Activated T-helper 1 cell treated with anti-CD3 and anti-CD28 coated beads, Interleukin-2, amount 50 U/mL, for 16 hours (primary cell): ENCODE measurements at places on chromosomes 5 and 9.

- no peak for DNase-seq
These were observed 336.5 kb downstream of the DIRAS2 start for GRCh38 chr9:90306158-90306557.

DNA sequence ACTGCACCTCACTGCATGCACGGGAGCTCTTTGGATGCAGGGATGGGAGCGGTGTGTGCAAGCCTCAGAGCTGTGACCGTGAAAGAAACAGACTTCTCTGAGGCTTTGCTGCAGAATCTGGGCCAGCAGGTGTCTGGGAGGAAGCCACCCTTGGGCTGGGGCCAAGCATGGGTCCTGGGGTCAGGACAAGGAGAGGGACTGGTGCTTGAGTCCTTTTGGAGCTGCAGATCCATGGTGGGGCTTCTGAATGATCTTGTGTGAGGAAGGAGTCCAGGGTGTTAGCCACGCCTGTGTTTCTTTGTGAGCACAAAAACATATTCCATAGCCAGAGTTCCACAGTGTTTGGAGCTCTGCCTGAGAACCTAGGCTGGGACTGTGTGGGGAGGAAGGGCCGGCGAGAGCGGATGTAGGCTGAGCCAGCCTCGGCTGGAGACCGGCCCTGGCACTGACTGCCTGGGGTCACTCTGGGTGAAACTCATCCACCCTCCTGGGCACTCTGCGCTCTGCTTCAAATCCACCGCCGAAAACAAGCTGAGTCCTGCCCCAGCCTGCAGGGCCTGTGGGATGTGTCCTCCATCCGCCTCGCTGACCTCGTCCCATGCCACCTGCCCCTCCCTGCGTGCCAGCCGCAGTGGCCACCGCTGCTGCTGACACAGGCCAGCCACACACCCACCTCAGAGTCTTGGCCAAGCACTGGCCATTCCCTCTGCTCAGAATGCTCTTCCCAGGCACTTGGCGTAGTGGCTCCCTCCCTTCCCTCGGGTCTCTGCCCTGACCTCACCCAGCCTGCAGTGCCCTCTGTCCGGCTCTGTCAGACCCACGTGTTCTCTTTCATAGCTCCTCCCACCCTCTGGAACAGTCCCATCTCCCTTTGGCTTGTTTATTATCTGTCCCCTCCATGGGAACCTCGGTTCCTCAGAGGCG lies 26.7 kb downstream of the ERGIC1 start:
- DNase-seq = no peak

DNA sequence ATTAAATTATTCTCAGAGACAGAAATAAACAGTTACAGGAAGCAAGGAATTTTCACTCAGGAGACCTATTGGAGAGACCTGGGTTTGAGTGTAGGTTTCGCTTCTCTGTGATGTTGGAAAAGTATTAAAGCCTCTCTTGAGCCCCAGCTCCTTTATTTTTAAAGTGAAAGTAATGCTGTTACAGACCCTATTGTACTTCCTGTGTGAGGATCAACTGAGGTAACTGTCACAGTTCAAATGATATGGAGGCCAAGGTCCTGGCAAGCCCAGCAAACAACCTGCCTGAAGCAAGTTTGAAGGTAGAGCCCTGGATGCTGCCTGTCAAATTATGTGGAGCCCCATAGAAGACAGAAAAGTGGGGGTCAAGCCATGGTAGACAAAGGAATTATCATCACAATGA lies 7.9 kb upstream of the HACD4 start:
- no peak for DNase-seq

- no peak for DNase-seq
These were observed 315.2 kb upstream of the ACO1 start for GRCh38 chr9:32069169-32069813.

- DNase-seq = no peak
These were observed 666.8 kb upstream of the GRAMD2B start for GRCh38 chr5:125756456-125756855.

DNA sequence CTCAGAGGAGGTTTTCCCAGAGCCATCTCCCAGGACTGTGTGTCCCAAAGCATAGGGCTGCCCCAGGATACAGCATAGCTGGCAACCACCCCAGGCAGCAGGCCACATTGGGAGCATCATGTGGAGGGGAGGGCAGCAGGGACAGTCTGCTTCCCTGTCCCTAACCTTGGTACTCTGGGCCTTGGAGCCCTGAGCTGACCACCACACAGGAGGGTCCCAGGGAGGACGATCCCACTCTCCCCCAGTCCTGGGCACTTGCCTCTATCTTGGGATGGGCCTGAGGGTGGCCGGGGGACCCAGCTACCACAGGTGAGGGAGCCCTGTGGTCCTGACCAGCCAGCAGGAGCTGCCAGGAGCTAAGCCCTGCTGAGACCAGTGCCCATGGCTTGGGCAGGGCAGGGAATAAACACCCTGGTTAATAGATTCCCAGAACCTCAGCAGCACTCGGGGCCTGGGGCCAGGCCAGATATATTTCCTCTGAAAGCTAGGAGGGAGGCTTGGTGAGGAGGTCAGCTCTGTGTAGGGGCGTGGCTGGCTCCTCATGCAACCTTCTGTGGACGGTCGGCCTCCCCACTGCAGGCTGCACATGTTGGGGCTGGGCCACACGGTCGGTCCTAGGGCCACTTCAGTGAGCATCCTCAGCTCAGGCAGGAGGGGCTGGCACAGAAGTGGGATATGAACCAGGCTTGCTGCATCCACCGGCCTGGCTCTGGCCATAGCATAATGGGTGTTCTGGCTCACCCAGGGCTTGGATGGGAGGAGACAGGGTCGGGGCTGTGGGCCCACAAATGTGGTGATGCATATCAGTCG lies 4.2 kb downstream of the NINJ1 start:
- DNase-seq = no peak

GRCh38 chr9:119765632-119766175 lies 396.5 kb upstream of the BRINP1 start:
- DNase-seq = no peak

- no peak for DNase-seq
These were observed 1.1 kb upstream of the PRKAA1 start for GRCh38 chr5:40799258-40799657.

GRCh38 chr5:124315741-124316415 lies 430.6 kb downstream of the ZNF608 start:
- no peak for DNase-seq

GRCh38 chr5:123700624-123701287 lies 188.8 kb downstream of the CSNK1G3 start:
- DNase-seq = no peak

DNA sequence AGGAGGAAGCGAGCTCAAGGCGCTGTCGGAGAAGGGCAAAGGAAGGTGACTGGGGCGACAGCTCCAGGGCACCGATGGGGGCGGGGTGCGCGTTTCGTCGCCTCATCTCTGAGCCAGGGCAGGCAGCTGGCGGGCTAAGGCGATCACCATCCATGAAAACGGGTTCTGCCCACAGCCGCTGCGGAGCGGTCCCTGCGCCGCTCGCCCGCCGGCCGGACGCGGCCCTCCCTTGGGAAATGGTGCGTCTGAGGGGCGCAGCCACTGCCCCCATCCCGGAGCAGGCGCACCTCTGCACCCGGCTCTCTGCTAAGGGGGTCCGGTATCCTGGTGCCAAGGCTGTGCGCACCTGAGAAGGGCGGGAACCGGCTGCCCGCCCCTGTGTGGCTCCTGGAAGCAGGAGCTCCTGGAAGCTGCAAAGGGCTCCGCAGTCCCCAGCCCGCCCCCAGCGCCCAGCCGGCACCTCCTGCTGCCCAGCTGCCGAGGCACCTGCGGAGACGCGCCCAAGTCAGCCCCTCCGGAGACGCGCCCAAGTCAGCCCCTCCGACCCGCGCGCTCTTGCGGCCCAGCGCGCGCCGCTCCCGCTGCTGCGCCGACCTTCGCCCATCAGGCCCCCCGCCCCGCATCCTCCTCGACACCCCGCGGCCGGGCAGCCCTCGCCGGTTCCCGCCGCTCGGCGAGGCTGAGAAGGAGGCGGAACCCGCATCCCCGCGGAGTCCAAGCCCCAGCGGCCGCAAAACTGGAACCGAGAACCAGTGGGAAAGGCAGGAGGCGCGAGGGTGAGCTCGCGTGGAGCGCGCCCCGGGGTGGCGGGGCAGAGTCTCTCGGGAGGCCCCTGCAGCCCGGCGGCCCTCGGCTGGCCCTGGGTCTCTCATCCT lies 757 bp downstream of the ANKRD34B start:
- no peak for DNase-seq

DNA sequence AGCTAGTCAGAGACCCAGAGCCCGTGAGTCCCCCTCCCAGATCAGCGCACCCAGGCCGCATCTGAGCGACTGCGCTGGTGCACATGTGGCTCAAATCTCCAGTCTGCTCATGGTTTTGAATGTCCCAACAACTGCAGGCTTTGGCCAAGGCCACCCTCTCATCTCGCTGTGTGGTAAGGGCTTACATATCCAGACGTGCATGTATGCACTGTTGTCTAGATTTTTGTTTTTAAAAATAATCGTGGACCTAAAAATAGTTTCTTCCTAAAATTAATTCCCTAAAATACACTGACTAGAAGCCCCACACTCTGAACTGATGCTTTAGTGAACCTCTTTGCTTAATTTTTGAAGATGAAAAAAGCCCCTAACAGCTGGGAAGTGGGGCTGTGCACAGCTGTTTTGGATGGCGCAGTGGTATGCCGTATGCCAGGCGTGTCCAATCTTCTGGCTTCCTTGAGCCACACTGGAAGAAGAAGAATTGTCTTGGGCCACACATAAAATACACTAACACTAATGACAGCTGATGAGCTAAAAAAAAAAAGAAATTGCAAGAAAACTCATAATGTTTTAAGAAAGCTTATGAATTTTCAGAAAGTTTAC lies 143.0 kb upstream of the LHFPL2 start:
- DNase-seq = no peak

- DNase-seq = no peak
These were observed 271.5 kb downstream of the CCDC171 start for GRCh38 chr9:15824310-15824709.

GRCh38 chr5:117667105-117667504 lies 1092.5 kb upstream of the SEMA6A start:
- DNase-seq = no peak

- no peak for DNase-seq
These were observed 17.0 kb upstream of the CEP78 start for GRCh38 chr9:78218890-78219289.

DNA sequence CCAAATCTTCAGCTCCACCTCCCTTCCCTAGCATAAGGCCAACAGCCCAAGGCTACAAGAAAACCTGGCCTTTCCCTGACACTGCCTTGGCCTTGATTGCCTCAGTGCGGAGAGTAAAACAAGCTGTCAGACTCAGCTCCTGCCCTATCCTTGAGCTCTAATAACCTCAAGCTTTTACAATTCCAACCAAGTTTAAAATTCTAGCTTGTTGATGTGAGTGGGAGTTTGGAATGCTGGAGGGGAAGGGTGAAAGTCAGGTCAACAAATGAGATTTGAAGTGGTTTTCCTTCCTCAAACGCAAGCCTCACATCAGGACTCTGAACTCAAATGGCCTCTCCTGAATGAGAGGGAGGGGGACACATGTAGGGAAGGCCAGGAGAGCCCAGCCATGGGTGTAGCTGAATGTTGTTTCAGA lies 197.0 kb upstream of the VLDLR start:
- DNase-seq = no peak

- DNase-seq = no peak
These were observed 221.6 kb upstream of the SLC30A5 start for GRCh38 chr5:68872088-68872839.

GRCh38 chr9:132663117-132663516 lies 6.7 kb downstream of the DDX31 start:
- DNase-seq = no peak

DNA sequence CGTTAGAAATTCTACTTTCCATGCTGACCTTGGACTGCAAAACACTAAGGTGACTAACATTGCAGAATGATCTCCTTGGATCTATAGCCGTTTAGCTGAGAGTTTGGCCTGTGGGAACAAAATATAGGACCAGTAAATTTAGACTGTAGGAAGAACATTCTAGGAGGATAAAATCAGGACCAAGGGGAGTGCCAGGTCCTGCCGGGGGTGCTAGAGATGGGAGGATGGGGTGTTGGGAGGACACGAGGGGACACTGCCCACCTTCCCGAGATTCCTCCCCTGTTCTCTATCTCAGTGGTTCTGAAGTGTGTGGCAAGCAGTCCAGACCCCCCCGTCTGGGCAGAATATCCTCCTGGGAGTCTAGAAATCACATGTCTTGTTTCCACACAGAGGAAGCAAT lies 445.2 kb downstream of the ZSWIM6 start:
- DNase-seq = no peak

DNA sequence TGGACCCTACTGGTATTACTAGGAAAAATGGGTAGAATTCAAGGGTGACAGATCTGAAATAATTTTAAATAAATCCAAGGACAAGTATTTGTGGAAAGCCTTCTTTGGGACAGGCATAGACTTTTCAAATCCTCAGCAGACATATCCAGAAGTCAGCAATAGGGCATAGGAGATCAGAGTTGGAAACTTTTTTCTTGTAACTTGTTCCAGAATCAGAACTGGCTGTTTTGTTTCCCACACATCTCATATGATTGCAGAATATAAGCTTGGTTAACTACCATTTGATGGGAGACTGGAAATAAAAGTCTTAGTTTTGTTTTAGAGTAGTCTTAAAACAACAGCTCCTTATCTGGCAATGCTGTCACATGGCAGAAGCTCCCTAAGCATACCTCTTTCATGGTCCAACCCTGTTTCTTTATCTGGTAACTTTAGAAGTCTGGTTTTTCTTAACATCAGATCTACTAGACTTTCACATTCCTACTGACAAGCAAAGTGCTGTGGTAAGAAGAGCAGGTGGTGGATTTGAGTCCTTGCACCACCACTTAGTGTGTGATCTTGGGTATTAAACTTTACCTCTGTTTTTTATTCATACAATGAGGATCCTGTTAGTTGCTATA lies 25.1 kb downstream of the XRCC4 start:
- DNase-seq = no peak

DNA sequence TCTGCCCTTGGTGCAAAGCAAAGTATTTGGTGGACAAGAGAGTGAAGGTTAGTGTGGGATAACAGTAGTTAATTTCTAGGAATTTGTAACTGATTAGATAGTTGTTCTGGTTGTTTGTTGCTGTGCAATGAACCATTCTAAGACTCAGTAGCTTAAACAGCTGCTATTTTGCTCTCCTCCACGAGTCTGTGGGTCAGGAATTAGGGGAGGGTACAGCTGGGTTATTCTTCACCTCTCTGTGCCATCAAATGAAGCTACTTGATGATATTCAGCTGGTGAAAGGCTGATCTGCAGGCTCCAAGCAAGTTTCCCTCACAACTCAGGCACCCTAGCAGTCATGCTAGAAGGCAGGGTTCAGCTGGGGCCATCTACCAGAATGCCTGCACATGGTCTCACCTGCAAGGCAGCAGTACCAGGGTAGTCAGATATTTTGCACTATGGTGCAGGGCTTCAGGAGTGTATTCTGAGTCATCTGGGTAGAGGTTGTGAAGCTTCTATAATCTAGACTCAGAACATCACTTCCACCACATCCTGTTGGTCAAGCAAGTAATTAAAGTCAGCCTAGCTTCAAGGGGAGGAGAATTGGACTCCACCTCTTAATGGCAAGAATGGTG lies 159.5 kb upstream of the SLC28A3 start:
- DNase-seq = no peak

DNA sequence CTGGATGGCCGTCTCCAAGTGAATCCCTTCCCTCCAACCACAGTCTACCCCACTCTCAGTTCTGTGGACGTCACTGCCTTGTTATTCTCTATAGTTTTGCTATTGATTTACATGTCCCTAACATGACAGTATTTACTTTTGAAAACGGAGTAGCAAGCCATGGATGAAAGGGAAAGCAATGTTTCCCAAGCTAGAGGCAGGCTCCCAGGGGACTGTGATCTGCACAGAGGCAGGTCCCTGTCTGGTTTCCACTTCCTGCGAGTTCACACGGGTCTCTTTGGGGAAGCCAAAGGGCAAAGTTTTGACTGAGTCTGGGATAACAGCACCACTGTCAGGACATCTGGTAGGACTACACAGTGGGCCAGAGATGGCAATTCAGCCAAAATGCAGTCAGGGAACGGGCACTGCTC lies 12.7 kb downstream of the C9orf153 start:
- no peak for DNase-seq
